GM03348 (cell line): ENCODE measurements at places on chromosomes 7 and 10.

- no peak for DNase-seq
Measured at GRCh38 chr10:94260455-94260854, 102.3 kb downstream of the NOC3L start.

DNA sequence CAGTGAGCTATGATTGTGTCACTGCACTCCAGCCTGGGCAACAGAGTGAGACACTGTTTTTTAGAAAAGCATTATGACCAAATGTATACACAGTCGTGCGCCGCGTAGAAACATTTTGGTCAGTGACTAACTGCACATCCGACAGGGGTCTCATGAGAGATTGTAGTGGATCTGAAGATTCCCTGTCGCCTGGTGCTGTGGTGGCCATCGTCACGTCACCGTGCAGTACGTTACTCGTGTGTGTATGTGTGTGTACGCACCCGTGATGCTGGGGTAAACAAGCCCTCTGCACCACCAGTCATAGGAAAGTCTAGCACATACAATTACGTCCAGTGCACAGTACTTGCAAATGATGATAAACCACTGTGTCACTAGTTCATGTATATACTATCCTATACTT lies 109.4 kb downstream of the ELFN1 start:
- no peak for DNase-seq

DNA sequence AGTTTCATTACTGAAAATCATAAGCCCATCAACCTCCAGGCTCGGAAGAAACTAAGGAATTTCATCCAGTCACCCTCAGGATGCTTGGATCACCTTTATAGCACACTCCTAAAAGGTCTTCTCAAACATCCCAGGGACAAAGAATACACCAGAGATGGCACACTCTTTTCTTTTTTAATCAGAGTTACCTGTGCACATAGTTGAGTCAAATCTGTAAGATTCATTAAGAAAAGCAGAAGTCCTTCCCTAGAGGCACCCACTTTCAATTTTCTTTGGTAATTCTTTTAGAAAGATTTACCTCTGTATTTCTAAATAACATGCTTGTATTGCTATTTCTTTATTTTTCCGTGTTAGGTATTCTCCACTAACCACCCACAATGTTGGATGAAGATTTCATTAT lies 50.6 kb upstream of the IL6 start:
- DNase-seq, result no peak

DNA sequence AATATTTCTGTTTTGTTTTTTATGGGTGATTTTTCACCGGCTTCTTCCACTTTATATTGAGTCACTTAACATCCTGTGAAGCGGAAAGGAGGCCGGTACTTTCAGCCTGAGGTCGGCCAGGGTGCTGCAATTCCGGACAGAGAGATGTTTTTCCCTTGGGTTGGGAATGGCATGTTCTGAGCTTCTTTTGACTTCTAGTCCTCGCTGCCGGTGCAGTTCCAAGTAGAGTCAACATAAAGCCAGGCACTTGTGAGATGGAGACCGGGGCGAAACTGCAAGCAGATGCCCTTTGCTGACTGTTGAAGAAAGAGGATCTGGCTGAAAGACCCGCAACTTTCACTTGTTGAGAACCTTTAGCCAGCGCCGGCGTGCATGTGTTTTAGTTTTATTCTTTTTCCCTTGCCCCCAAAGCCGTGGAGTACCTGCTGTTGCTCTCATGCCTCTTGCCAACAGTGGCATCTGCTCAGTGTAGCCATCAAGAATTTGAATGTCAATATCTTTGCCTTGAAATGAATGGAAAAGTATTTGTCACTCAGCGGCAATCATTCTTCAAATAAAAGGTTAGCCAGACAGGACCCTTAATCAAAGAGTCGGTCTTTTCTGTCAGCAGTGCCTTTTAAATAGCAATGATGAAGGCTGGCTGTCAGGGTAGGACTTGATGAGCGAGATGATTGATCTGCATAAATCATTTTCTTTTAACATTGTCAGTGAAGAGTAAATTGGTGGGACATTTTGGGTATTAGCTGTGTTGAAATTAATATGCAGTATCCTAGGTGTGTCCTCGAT lies 351.2 kb downstream of the LRMDA start:
- no peak for DNase-seq

DNA sequence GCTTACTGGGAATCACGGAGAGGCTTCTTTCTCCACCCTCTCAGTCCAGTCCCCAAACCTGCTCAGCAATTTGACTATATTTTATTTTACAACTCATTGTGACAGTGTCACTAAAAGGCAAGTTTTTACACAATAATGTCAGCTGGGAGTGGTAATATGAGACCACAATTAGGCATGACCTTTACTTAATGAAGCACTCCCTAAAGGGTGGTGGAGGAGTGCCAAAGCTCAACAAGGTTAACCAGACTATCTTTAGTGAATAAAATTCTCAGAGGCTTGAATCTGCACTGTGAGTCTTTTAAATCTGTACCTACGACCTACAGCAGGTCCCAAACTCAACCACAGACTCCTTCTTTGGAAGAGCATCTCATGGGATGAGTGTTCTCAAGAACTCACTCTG lies 215.6 kb downstream of the TAX1BP1 start:
- no peak for DNase-seq

- no peak for DNase-seq
Measured at GRCh38 chr7:27125986-27126394, 4.6 kb downstream of the HOXA4 start.

DNA sequence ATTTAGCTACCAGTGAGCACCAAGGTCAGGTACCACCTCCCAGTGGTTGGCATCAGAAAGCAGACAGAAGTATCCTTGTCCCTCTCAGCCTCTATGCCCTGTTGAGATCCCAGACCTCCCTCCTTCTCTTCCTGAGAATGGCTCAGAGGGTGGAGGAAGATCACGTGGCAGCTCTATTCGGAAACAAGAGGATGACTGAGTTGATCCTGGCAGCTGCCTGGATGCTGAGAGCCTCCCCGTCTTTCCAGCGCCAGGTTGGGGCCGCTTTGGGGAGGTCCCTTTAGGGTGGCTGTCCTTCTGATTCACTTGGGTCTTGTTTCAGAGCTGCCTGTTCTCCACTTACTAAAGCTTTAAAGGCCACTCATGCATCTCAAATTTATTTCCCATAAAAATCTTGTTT lies 36.9 kb upstream of the NPFFR1 start:
- no peak for DNase-seq

- no peak for DNase-seq
Measured at GRCh38 chr10:45471059-45471458, 97.0 kb downstream of the ALOX5 start.

DNA sequence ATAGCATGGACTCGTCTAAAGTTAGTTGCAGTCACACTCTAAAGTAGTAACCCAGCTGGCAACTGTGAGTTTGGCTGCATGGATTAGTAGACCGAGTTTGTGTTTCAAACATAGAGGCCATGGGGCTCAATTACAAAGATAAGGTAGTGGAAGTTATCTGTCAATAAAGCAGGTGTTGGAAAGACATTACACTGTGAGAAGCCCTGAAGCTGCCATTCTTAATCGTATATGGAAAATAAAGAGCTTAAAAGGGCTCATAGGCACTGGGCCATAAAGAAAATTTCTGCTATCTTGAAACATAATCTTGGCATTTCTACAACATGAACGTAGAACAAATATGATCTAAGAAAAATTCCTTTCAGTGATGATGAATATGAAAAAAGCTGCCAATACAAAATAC lies 837.7 kb downstream of the REEP3 start:
- no peak for DNase-seq

DNA sequence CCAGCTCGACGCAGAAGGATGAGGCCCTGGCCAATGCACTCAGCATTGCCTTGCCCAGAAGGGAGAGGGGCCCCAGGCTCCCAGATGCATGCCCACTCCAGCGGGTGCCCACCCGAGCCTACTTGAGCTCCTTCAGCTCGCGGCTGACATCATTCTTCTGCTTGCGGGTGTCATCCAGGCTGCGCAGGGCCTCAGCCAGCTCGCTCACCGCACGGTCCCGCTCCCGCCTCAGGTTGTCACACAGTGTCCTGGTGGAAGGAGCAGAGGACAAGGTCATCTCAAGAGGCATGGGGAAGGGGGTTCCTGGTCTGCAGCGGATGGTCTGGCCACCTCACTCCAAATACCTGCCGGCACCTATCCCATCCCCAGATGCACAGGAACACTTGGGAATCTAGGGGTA lies 92.8 kb downstream of the DLG5 start:
- no peak for DNase-seq

DNA sequence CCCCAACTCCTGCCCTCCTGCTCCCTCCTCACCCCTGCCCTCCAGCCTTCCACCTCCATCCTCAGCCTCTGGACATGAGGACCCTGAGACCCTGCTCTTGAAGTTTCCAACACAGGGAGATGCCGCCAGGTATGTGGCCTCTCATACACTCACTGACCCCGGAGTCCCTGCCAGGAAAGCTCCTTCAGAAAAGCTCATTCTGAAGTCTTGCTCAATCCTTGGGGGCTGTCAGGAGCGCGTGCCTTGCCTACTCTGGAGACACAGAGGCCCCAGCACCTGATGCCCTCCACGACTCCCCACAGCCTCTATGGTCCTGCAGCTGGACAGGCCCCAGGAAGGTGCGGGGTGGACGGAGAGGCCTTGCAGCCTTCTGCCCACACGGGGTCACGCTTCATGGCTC lies 11.0 kb downstream of the NUDT1 start:
- no peak for DNase-seq

- no peak for DNase-seq
Measured at GRCh38 chr10:95407546-95407945, 116.7 kb upstream of the PDLIM1 start.

- no peak for DNase-seq
Measured at GRCh38 chr7:48279420-48279819, 108.2 kb downstream of the ABCA13 start.

DNA sequence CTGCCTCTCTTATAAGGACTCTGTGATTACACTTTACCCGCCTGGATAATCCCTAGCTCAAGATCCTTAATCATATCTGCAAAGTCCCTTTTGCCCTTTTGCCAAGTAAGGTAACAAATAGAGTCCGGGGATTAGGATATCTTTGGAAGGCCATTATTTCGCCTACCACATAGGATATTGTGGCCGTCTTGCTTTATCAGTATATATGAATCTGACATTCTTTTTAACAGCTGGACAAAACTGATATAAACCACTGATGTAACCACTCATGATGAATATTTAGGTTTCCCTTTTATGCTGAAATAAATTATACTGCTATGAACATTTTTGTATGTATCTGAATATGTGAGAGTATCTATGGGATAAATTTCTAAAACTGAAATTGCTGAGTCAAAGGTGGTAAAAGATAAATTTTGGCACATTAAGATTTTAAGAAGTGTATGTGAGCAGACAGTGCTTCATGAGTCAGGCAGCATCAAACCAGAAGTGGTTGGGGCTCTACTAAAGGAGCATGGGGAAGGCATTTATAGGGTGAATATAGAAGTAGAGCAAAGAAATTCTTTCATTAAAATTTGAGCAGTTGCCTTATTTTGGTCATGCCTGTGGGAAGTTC lies 44.7 kb downstream of the AVL9 start:
- DNase-seq, result no peak

GRCh38 chr10:79056736-79057391 lies 11.9 kb upstream of the ZMIZ1 start:
- no peak for DNase-seq

DNA sequence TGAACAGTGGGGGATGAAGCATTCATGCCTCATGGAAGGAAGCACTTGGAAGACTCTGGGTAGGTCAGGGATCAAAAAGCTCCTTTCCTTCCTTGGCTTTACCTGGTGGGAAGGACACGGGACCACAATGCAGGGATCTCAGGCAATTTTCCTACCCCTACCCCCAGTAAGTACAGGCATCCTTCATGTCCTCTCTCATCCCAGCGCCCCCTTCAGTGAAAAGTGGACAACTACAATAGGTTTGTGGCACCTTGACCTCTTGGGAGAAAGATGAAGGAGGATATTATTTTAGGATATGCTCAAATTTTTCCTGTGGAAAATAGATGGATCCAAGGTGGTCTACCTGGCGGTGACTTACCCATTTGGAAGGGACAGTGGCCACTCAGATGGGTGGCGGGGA lies 16.5 kb downstream of the AFAP1L2 start:
- no peak for DNase-seq

DNA sequence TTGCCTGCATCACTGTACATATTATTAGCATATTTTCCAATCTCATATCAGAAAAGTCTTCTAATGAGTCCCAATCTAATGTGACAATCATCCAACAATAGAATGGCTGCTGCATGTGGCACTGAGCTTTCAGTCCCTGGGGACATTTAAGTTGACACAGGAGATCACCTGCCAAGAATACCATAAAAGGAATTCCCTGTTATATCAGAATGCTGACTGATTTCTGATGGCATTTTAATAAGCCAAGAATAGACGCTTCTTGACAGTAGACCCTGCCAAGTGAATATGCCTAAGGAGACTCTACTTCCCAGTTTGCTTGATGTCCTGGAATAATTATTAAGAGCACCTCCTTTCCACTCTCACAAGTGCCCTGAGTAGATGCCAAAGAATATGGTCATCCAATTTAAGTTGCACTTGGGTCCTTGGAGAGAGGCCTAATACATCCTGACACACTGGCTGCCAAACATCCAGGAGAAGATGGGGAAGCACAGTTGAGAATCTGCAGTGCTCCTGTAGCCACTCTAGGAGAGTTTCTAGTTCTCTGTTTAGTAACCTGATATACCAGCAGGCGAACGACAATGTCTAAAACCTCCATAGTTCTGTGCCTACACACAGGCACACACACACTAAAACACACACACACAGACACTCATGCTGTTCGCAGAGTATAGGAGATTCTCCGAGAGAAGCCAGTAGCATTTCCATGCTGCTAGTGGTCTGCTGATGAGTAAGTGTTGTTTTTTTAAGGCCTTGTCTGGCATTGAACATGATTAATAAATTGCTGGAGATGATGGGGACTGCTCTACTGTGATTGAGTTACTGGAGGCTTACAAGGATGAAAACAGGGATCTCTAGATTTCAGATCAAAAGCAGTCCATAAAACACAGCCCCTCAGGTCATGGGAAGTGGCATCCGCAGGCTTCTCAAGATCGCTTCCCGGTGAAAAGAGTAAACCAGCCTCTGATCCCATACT lies 369.6 kb downstream of the KCNMA1 start:
- no peak for DNase-seq

- DNase-seq, result peak; percentile 93
Measured at GRCh38 chr10:75408911-75409885, 7.6 kb upstream of the ZNF503 start.

GRCh38 chr10:11285171-11285570 lies 267.5 kb downstream of the CELF2 start:
- no peak for DNase-seq

DNA sequence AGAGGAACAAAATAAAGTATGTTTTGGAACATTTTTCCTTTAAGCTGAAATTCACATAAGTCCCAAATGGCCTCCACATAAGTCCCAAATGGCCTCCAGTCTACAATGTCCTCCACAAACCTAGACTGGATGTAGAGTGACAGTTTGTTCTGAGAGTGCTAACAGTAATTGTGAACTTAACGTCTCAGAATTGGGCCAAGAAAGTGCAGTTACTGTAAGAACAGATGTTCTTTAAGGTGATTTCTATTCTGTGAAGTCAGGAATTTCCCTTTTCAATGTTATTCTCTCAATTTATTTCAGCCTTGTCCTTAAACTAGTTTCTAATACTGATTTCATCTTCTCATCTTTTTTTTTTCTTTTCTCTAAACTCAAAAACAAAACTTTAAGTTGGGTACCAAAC lies 188.7 kb upstream of the SEMA3E start:
- no peak for DNase-seq

GRCh38 chr7:139731802-139732470 lies 45.9 kb downstream of the HIPK2 start:
- peak; percentile 75 for DNase-seq

GRCh38 chr7:114269714-114270113 lies 144.9 kb upstream of the FOXP2 start:
- no peak for DNase-seq

GRCh38 chr10:103710490-103710889 lies 144.9 kb downstream of the SH3PXD2A start:
- DNase-seq, result no peak

GRCh38 chr10:70985824-70986622 lies 97.7 kb upstream of the PCBD1 start:
- DNase-seq, result no peak
